ENCODE measurements at places on chromosomes 5 and 9. TPM values are rescaled to one million over a fixed set of nuclear protein-coding genes. Genes with fewer than 3 reads are reported as not detected.

Gene AIF1L
- polyA plus RNA-seq = not detected

Gene AKNA
- 16.6 TPM for polyA plus RNA-seq

Gene KIAA1191
- polyA plus RNA-seq = 59.9 TPM

Gene ISOC1
- polyA plus RNA-seq = 35.6 TPM

Gene CDC14B
- 11.3 TPM for polyA plus RNA-seq

Gene TSSK1B
- not detected for polyA plus RNA-seq

Gene SLC23A1
- polyA plus RNA-seq = 0.13 TPM

Gene PDCD1LG2
- 0.90 TPM for polyA plus RNA-seq

Gene ADRB2
- 1.4 TPM for polyA plus RNA-seq

Gene GRXCR2
- polyA plus RNA-seq = not detected

- no peaks in the 10 kb centered on the region for H3K4me1 ChIP-seq
- H3K36me3 ChIP-seq = no peaks in the 10 kb centered on the region
- H3K4me3 ChIP-seq = no peak overlapping the region
- peaks cover 8% of the 10 kb centered on the region for H3K27me3 ChIP-seq
- no peak for DNase-seq
Measured at GRCh38 chr5:149682532-149683075, 47.5 kb upstream of the PPARGC1B start.

DNA sequence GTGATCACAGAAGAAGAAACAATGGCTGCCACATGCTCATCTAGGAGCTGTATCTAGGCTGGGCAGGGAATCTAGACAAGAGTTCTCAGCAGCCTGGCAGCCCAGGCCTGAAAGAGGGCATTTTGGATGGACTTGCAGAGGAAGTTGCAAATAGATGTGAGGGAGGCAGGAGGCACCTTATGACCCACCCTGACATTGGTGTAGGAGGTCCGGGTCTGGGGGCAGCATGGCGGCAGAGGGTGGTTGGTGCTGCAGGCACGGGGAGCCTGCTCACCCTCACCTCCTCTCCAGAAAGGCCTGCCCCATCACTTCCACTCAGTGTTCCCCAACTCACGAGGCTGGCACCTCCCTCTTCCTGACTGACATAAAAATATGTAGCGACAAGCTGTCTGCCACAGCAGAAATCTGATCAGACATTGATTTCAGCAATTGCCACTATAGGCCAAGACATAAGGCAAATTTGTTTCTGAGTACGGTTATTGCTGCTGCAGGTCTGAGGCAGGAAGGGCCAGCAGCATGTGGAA is 217.6 kb downstream of the PBX3 start:
- H3K36me3 ChIP-seq = peaks cover 13% of the 10 kb centered on the region
- no peak for DNase-seq
- H3K4me3 ChIP-seq = no peak overlapping the region
- H3K27me3 ChIP-seq = no peaks in the 10 kb centered on the region
- no peak overlapping the region for H3K27ac ChIP-seq

- no peak overlapping the region for H3K4me3 ChIP-seq
- H3K4me1 ChIP-seq = no peaks in the 10 kb centered on the region
- H3K27me3 ChIP-seq = peaks cover 19% of the 10 kb centered on the region
- DNase-seq = no peak
- H3K36me3 ChIP-seq = no peaks in the 10 kb centered on the region
- H3K27ac ChIP-seq = no peak overlapping the region
Measured at GRCh38 chr9:38424918-38425317, 664 bp upstream of the IGFBPL1 start.

DNA sequence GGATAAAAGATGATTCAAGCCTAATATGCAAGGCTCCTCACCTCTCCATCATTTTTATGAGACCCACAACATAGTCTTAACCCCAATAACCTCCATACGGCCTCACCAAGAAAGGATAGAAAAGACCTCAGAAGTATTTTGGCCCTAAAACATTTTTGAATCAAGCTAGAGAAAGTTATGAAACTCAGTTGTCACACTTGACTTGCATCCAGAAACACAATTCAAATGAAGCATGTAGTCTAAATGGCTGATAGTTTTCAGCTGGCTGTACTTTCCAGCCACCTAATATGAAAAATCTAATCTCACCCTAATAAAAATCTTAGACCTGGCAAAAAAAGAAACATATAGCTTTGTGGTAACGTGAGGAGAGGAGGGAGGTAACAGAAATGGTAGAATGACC is 116.1 kb downstream of the ARL15 start:
- H3K27me3 ChIP-seq = no peaks in the 10 kb centered on the region
- no peak for DNase-seq
- H3K4me1 ChIP-seq = no peaks in the 10 kb centered on the region
- no peaks in the 10 kb centered on the region for H3K36me3 ChIP-seq

- no peak overlapping the region for H3K4me3 ChIP-seq
- no peak overlapping the region for H3K27ac ChIP-seq
- H3K4me1 ChIP-seq = peaks cover 12% of the 10 kb centered on the region
- DNase-seq = no peak
Measured at GRCh38 chr9:136100700-136101614, 5.9 kb upstream of the NACC2 start.

GRCh38 chr5:141003791-141004611 is 37.7 kb downstream of the PCDHAC2 start:
- no peak for DNase-seq
- H3K4me3 ChIP-seq = no peak overlapping the region
- no peaks in the 10 kb centered on the region for H3K36me3 ChIP-seq
- H3K4me1 ChIP-seq = no peaks in the 10 kb centered on the region
- H3K27ac ChIP-seq = no peak overlapping the region
- peaks cover 10% of the 10 kb centered on the region for H3K27me3 ChIP-seq

GRCh38 chr9:120902569-120903535 is 23.7 kb downstream of the TRAF1 start:
- peak overlapping the region; percentile 98 for H3K27ac ChIP-seq
- H3K4me3 ChIP-seq = peak overlapping the region; percentile 6
- H3K4me1 ChIP-seq = peaks cover 78% of the 10 kb centered on the region
- H3K36me3 ChIP-seq = peaks cover 49% of the 10 kb centered on the region

DNA sequence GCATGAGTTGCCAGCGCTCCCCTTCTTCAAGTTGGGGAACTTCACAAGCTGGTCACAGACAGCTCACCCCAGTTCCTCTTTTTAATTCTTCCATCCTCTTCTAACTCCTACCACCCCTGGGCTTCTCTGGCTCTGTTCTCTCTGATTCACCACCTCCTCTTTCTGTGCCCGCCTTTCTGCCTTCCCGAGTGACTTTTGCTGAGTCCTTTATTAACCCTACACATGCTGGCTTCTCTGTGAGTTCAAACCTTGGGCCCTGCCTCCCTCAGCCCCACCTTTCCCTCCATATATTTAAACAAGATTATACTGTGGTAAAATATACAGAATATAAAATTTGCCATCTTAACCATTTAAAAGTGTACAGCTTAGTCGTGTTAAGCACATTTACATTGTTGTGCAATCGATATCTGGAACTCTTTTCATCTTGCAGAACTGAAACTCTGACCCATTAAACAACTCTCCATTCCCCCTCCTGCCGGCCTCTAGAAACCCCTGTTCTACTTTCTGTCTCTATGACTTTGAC is 32.0 kb downstream of the SLC46A2 start:
- H3K27me3 ChIP-seq = no peaks in the 10 kb centered on the region
- no peak overlapping the region for H3K27ac ChIP-seq
- DNase-seq = no peak
- no peak overlapping the region for H3K4me3 ChIP-seq

GRCh38 chr5:52809884-52810283 is 22.2 kb downstream of the ITGA1 start:
- H3K4me3 ChIP-seq = no peak overlapping the region
- no peaks in the 10 kb centered on the region for H3K4me1 ChIP-seq
- H3K36me3 ChIP-seq = no peaks in the 10 kb centered on the region
- H3K27ac ChIP-seq = no peak overlapping the region

GRCh38 chr9:93681269-93682154 is 105.1 kb downstream of the PHF2 start:
- H3K27ac ChIP-seq = no peak overlapping the region
- no peak overlapping the region for H3K4me3 ChIP-seq
- no peaks in the 10 kb centered on the region for H3K27me3 ChIP-seq
- peaks cover 8% of the 10 kb centered on the region for H3K36me3 ChIP-seq
- no peaks in the 10 kb centered on the region for H3K4me1 ChIP-seq
- DNase-seq = no peak

- no peaks in the 10 kb centered on the region for H3K36me3 ChIP-seq
- H3K27me3 ChIP-seq = no peaks in the 10 kb centered on the region
- DNase-seq = no peak
Measured at GRCh38 chr9:36729906-36730305, 157.2 kb downstream of the MELK start.

- no peaks in the 10 kb centered on the region for H3K36me3 ChIP-seq
- DNase-seq = no peak
- H3K4me3 ChIP-seq = no peak overlapping the region
- H3K4me1 ChIP-seq = no peaks in the 10 kb centered on the region
- no peak overlapping the region for H3K27ac ChIP-seq
Measured at GRCh38 chr5:123700624-123701287, 188.8 kb downstream of the CSNK1G3 start.

DNA sequence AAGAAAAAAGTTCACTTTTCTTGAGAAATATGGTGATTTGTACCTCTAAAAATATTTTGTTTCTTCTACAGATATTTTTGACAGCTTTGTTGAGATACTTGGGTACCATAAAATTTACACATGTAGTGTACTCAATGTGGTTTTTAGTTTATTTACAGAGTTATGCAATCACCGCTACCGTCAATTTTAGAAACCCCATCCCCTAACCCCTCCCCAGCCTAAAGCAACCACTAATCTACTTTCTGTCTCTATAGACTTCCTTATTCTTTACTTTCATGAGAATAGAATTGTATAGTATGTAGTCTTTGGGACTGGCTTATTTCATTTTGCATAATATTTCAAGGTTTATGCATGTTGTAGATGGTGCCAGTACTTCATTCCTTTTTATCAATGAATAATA is 45.0 kb upstream of the TDRD7 start:
- no peaks in the 10 kb centered on the region for H3K27me3 ChIP-seq
- H3K36me3 ChIP-seq = no peaks in the 10 kb centered on the region
- no peak overlapping the region for H3K27ac ChIP-seq

- no peaks in the 10 kb centered on the region for H3K4me1 ChIP-seq
- H3K27ac ChIP-seq = no peak overlapping the region
- no peak for DNase-seq
- H3K27me3 ChIP-seq = no peaks in the 10 kb centered on the region
- H3K36me3 ChIP-seq = no peaks in the 10 kb centered on the region
Measured at GRCh38 chr5:169288066-169288930, 12.6 kb downstream of the SLIT3 start.

GRCh38 chr9:124520206-124520596 is 13.0 kb upstream of the NR5A1 start:
- no peaks in the 10 kb centered on the region for H3K4me1 ChIP-seq
- peaks cover 2% of the 10 kb centered on the region for H3K27me3 ChIP-seq
- no peak overlapping the region for H3K27ac ChIP-seq
- DNase-seq = no peak
- no peak overlapping the region for H3K4me3 ChIP-seq

DNA sequence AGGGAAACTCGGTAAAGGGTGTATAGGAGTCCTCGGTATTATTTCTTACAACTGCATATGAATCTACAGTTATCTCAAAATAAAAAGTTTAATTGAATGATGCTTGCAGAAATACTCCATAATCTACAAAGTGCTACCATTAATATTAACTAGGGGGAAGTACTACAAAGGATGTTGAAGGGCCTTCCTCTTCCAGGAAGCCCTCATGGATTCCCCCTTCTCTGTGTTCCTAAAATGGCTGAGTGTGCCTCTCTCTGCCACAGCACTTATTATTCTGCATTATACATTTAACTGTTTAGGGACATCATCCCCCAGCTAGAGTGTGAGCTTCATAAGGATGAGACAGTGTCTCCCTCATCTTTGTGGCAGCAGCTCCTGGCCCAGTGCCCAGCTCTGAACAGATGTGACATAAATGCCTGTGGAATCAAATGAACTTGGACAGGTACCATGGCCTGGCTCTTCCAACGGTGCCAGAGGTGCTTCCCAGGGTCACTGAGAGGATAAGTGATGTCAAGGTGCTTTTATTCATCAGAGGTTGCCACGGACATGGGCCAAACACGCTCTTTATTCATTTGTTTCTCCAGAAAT is 99.5 kb downstream of the PAX5 start:
- no peaks in the 10 kb centered on the region for H3K4me1 ChIP-seq
- no peaks in the 10 kb centered on the region for H3K27me3 ChIP-seq
- H3K4me3 ChIP-seq = no peak overlapping the region
- H3K27ac ChIP-seq = no peak overlapping the region
- H3K36me3 ChIP-seq = no peaks in the 10 kb centered on the region
- no peak for DNase-seq

GRCh38 chr5:40046792-40047191 is 622.0 kb upstream of the DAB2 start:
- DNase-seq = no peak
- H3K4me3 ChIP-seq = no peak overlapping the region
- H3K4me1 ChIP-seq = no peaks in the 10 kb centered on the region
- peaks cover 3% of the 10 kb centered on the region for H3K27me3 ChIP-seq
- no peak overlapping the region for H3K27ac ChIP-seq
- H3K36me3 ChIP-seq = no peaks in the 10 kb centered on the region

DNA sequence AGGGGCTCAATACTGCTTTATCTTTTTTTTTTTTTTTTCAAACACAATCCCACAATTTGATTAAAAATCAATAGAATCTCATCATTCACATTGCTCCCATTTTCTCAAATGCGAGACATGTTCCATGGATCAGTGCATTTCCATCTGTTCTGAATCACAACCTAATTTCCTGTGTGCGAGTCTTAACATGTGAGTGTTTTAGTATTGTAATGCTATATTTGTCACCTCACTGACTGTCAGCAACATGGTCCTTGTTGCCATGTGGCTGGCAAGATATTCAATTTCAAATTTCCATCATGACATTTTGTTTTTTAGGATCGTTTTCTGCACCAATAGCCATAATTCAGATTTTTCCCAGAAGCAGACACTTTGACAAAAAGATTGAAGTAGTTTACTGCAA is 233.2 kb upstream of the PRDM9 start:
- H3K4me1 ChIP-seq = no peaks in the 10 kb centered on the region
- DNase-seq = no peak
- no peaks in the 10 kb centered on the region for H3K36me3 ChIP-seq
- no peak overlapping the region for H3K27ac ChIP-seq
- H3K27me3 ChIP-seq = no peaks in the 10 kb centered on the region

- DNase-seq = no peak
- H3K4me1 ChIP-seq = no peaks in the 10 kb centered on the region
- peaks cover 21% of the 10 kb centered on the region for H3K36me3 ChIP-seq
- H3K27me3 ChIP-seq = no peaks in the 10 kb centered on the region
- H3K27ac ChIP-seq = no peak overlapping the region
- H3K4me3 ChIP-seq = peak overlapping the region; percentile 4
Measured at GRCh38 chr5:115209279-115209678, 39.6 kb upstream of the TRIM36 start.

All from CD4-positive, CD25-positive, alpha-beta regulatory T cell (primary cell).